ENCODE measurements at places on chromosomes 13 and 19.

GRCh38 chr19:45630463-45630862 lies 8.7 kb downstream of the EML2 start:
- no peak for DNase-seq

DNA sequence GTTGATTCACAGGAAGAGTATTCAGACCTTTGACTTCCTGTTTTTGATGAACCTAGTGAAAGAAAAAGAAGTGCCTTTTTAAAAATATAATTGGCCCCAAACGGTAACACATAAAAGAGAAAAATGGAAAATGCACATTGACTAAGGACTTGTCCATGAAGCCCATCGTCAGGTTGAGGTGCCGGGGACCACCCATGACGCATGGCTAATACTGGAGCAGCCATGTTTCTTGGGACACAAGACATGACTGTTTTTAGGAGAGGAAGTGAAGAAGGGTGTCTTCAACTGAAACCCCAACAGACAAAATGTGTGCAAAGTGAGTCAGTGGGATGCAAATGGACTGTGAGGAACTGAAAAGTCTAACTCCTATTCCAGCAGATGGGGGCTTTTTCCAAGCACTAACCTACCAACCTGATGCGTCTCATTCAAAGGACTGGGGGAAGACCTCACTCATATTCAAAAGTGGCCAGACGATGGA lies 459.4 kb downstream of the FOXO1 start:
- DNase-seq, result no peak

- peak; percentile 59 for DNase-seq
Measured at GRCh38 chr19:34345947-34346351, 19.0 kb upstream of the GPI start.

- no peak for DNase-seq
Measured at GRCh38 chr13:41122838-41123237, 9.8 kb downstream of the KBTBD6 start.

All from stimulated activated naive CD4-positive, alpha-beta T cell treated with Interleukin-2 at 50 U/mL for 16 hours (primary cell).